ENCODE measurements at places on chromosomes 12 and 14. TPM values are rescaled to one million over a fixed set of nuclear protein-coding genes. Genes with fewer than 3 reads are reported as not detected.

DNA sequence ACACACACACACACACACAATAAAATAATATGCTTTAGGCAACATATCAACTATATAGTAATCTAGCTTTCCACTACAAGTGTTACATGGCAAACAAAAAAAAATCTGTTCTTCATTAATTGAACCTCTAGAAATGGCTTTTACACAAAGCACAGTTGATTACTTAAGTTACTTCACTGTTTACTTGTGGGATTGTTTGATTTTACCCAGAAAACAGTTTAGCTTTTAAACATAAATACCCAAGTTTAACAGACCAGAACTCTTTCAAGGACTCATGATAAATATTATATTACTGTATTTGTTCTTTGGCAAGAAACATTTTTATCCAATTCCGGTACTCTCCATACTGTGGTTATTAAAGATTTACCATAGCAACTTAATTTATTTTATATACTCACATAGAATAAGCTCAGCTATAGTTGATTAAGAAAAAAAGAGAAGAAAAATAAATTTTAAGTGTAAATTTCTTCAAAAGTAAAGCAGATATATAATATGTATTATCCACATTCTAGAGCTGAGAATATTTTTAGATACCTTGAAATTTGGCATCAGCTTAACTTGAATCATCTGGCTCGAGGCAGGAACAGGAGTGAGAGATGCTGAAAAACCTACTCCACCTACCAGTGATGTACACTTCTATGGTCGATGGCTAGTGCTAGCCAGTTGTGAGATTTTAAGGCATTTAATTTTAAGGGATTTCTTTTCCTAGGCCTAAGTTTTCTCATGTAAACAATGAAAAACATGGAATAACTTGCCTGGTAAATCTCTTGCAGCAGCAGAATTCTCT lies 126.0 kb downstream of the BTG1 start:
- H3K27me3 ChIP-seq, result no peaks in the 10 kb centered on the region
- H3K4me1 ChIP-seq, result peaks cover 14% of the 10 kb centered on the region
- no peak for DNase-seq
- H3K27ac ChIP-seq, result no peak overlapping the region

DNA sequence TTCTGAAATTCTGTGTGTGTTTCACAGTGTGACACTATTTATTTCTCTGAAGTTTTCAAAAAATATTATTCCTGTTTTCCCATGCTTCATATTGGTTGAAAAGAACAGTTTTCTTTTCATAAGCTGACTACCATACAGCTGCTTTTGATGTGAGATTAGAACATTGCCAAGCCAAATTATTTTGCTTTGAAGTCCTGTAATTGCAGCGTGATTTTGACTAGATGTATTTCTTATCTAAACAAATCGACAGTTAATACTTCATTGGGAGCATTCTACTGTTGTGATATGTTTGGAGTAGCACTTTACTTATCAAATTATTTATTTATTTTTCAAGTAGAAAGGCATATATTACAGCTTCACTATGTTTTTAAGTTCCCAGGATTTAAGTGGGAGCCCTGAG lies 132.0 kb downstream of the DACT1 start:
- H3K27ac ChIP-seq, result no peak overlapping the region
- H3K36me3 ChIP-seq, result no peaks in the 10 kb centered on the region
- peaks cover 16% of the 10 kb centered on the region for H3K27me3 ChIP-seq
- H3K4me1 ChIP-seq, result peaks cover 50% of the 10 kb centered on the region
- H3K4me3 ChIP-seq, result no peak overlapping the region

GRCh38 chr12:8941691-8942478 lies 7.6 kb downstream of the M6PR start:
- no peak for DNase-seq
- H3K4me3 ChIP-seq, result no peak overlapping the region
- H3K4me1 ChIP-seq, result no peaks in the 10 kb centered on the region
- H3K27me3 ChIP-seq, result no peaks in the 10 kb centered on the region

GRCh38 chr14:100419856-100420255 lies 96.7 kb downstream of the SLC25A47 start:
- H3K36me3 ChIP-seq, result no peaks in the 10 kb centered on the region
- peaks cover 4% of the 10 kb centered on the region for H3K4me1 ChIP-seq
- H3K27ac ChIP-seq, result no peak overlapping the region
- H3K27me3 ChIP-seq, result no peaks in the 10 kb centered on the region

DNA sequence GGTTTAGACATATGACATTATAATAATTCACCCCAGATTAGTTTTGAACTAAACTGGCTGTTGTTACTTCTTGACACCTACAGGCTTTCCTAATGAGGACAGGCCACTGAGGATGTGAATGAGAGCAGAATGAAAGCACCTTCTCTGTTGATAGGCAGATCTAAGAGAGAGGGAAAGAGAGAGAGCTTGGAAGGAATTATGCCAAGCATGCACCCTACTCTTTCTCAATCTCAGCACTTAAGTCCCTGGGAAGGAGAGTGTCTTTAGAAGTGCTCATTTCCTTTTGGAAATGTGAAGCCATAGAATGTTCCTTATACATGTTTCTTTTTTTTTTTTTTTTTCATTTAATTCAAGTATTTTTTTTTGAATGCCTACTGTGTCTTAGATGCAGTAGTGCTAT lies 49.0 kb downstream of the TBC1D15 start:
- H3K4me1 ChIP-seq, result no peaks in the 10 kb centered on the region
- H3K36me3 ChIP-seq, result peaks cover 5% of the 10 kb centered on the region
- DNase-seq, result no peak
- H3K27ac ChIP-seq, result no peak overlapping the region
- H3K4me3 ChIP-seq, result no peak overlapping the region

The FOXJ2 gene
- 6.8 TPM for total RNA-seq

The TBX3 gene
- total RNA-seq, result not detected

The LRP6 gene
- 68.0 TPM for total RNA-seq

The SMOC1 gene
- 89.3 TPM for total RNA-seq

The AMN1 gene
- total RNA-seq, result 18.3 TPM

Measured in neural progenitor cell (in vitro differentiated cells).